ENCODE measurements at places on chromosomes 5 and 9.

GRCh38 chr5:26535215-26535614, 503.2 kb downstream of the CDH9 start:
- no peak for DNase-seq

GRCh38 chr5:116658141-116658540, 83.5 kb upstream of the SEMA6A start:
- no peak for DNase-seq

DNA sequence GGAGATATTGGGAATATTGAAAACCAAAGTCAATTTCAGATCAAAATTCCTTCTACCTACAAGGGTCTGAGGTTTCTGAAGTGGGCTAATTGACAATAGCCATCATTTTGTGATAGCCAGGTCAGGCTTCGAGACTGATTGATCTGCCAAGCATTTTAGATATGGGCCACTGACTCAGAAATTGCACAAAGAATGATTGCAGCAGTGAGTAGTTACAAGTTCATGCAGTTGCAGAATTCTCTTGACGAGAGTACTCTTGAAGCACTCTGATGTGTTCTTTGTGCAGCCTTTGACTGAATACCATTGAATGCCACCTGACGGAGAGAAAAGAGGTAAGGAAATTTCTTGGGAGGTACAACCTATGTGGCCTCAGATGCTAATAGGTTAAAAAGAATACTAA, 8.3 kb downstream of the C9orf57 start:
- no peak for DNase-seq

DNA sequence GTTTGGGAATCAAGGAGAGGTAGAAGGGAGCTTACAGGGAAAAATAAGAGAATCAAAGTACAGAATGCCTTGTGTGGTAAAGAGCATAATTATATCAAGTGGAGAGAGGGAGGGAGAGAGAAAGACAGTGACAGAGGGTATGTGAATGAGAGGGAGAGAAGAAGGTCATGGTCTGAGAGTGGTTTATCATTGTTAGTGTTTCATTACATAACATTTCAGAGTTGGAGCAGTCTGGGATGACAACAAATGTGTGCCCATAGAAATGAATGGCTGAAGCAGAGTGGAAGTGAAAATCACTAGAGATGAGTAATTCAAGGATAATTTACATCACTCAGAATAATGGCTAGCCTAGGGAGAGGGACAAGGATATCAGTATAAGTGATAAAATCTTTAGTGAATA, 799.2 kb downstream of the TLE1 start:
- no peak for DNase-seq

GRCh38 chr5:107799306-107799705, 128.6 kb upstream of the EFNA5 start:
- DNase-seq: no peak

DNA sequence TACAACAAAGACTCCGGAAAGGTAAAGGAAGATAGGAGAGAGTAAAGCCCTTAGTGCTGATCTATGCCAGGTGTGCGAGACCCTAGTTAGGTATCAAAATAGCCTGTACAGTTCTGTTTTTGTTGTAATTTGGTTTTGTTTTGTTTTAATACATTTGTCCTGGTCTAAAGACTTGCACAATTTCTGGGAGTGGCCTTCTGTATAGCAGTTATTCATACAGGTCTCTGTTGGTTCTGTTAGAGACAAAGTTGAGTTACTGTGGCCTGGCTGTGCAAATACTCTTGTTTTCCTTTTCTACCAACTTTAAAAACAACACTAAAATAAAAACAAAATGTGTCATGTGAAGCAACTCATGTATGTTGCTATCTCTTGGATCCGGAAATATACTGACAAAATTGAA, 163.6 kb downstream of the COMMD10 start:
- no peak for DNase-seq

- no peak for DNase-seq
Observed at GRCh38 chr5:75342836-75343235, 5.8 kb downstream of the HMGCR start.

GRCh38 chr9:112615584-112616266, 102.2 kb downstream of the INIP start:
- DNase-seq: no peak

- DNase-seq: no peak
Observed at GRCh38 chr5:11525020-11525419, 379.2 kb downstream of the CTNND2 start.

GRCh38 chr9:2209400-2209799, 194.3 kb downstream of the SMARCA2 start:
- peak; percentile 67 for DNase-seq

GRCh38 chr5:127705120-127705892, 2.1 kb downstream of the CCDC192 start:
- DNase-seq: peak; percentile 55

DNA sequence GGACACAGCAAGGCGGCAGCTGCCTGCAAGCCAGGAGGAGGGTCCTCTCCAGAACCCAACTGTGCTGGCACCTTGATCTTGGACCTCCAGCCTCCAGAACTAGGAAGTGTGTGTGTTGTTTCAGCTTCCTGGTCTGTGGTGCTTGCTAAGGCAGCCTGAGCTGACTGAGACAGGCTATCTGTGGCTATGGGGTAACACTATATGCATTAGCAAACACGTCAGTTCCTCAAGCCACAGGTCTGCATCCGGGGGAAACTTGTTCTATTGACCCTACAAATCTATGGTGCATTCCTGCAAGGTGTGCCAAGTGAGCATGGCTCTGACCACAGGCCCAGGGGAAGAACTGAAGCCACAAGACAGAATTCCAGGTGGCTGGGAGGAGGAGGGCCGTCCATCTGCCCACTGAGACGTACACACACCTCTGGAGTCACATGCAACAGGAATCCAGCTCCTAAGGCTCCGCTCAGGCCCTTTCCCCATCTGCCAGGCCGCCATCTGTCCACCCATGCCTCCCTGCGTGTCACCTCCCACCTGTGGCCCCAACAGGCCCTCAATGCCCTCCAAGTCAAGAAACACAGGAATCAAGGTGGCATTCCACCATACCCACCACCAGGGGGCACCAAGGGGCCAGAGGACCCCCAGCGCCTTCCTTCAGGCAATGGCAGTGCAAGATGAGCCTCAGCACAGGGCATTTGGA, 174.9 kb downstream of the ROR2 start:
- peak; percentile 48 for DNase-seq

DNA sequence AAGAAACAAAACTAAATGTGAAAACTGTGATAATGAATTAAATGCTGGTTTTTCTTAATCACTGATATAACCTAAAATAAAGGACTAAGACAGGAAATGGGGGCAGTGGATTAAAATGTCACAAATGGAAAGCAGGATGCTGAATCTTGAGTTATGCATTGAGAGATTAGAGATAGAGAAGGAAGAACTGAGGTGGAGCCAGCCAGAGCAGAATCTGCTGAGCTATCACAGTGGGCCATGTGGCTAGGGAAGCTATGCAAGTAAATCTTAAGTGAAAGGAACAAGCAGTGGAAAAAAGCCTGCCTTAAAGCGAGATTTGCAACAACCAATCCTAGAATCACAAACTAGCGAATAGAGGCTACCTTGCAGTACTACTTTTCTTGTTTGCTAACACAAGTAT, 188.5 kb upstream of the RASA1 start:
- DNase-seq: no peak

DNA sequence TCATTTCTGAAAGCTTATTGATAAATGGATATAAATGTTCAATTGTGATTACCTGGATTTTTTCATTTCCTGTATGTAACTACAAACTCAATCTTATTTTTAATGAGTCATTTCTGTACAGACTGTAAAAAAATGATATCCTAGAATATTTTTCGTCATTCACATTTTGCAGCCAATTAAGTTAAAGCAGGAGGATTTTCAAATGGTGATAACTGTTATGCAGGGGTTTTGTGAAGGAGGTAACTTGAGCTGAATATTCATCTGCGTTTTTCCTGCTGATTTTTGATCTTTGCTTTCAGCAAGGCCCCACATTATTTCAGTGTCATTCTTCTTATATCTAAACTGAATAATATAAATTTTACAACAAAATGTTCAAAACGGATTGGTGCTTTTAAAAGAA, 74.1 kb downstream of the SLF1 start:
- DNase-seq: no peak

DNA sequence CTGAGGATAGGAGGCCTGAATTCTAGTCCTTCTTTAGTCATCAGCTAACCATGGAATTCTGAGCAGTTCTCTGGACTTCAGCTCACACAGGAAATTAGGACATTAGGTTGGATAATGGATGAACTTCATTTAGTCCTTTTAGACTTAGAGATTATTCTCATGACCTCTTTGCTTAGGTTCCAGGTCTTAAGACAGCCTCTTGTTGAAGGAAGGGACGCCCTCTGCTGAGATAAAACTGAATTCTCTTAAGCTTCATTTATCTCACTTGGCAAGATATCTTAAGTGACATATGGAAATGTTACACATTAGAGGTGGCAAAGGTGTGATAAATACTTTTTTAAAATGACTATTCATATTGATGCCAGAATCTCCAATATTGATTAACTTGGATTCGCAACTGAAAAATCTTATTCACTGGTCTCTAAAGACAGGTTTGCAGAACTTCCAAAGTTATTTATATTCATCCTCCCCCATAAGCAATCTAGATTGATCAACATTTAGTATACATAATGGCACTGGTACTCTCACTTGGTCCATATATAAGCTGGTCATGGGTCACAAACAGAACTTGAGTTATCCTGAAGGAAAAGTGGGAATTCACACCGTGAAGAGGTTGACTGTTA, 16.9 kb upstream of the ZNF366 start:
- DNase-seq: peak; percentile 73

DNA sequence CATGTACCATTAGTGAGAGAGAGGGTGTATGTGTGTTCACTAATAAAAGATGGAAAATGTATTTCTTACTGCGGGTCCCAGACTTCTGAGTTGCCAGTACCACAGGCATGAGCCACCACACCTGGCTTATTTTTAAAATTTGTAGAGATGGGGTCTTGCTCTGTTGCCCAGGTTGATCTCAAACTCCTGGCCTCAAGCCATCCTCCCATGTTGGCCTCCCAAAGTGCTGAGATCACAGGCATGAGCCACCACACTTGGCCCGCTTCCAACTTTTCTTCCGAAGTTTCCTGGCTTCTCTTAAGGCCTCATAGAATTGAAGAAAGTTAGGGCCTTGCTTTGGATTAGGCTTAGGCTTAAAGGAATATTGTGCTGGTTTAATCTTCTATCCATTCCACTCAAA, 40.4 kb upstream of the F2RL2 start:
- DNase-seq: no peak

GRCh38 chr9:124453586-124454191, 3.4 kb downstream of the ADGRD2 start:
- no peak for DNase-seq

DNA sequence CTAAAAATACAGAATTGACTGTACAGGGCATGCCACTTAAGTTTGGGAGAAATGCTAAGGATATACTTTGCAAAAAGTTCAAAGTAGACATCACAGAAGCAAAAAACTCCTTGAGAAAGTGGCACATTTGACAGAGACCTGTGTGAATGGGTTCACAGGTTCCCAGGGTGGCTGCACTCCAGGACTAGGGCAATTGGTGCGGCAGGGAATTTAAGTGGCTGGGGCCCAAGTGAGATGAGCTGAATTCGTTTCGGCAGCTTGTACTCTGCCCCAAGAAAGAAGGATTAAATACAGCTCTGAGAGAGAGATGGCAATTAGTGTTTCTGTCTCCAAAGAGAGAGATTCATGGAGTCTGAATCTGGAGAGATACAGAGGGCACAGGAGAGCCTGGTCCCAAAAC, 280.1 kb downstream of the FBXL17 start:
- DNase-seq: no peak

DNA sequence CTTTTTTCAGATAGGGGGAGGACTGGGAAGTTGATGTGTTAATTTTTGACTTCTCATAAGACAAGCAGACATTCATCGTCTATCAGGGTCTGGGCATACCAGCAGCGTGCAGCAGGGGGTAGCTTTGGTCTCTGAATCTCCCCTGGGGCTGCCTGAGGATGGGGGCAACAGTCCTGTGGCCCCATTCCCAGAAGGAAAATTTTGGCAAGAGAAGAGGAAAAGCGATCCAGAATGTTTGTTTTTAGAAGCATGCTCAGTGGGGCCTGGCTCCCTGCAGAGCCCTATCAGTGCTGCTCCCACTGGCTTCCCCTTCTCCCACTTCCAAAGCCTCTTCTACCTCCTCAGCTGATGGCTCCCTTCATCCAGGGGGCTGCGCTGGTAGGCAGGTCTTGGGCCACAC, 194.8 kb upstream of the IL12B start:
- DNase-seq: no peak

DNA sequence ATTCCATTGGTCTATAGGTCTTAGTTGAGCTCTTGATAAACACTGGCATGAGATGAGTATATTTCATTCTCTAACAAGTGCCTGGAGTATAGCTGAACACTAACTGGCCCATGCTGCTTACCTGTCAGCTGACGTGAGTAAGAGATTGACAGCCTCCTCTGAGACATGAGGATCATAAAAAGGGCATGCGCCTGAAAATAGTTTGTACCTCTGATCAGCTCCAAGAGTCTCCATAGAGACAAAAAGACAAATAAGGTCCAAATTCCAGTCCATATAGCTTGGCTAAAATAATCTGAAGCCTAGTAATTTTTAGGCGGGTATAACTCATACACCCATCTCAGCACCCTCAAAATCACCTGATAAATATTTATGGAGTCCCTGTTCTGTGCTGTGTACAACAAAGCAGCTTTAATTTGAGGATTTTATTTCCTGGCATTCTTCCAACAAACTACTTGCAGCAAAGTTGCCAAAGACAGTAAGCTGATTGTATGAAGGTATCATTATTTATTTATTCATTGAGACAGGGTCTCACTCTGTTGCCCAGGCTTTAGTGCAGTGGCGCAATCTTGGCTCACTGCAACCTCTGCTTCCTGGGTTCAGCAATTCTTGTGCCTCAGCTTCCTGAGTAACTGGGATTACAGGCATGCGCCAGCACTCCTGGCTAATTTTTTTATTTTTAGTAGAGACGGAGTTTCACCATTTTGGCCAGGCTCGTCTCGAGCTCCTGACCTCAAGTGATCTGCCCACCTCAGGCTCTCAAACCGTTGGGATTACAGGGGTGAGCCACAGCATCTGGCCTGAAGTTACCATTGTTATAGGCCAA, 16.2 kb upstream of the FSD1L start:
- no peak for DNase-seq

DNA sequence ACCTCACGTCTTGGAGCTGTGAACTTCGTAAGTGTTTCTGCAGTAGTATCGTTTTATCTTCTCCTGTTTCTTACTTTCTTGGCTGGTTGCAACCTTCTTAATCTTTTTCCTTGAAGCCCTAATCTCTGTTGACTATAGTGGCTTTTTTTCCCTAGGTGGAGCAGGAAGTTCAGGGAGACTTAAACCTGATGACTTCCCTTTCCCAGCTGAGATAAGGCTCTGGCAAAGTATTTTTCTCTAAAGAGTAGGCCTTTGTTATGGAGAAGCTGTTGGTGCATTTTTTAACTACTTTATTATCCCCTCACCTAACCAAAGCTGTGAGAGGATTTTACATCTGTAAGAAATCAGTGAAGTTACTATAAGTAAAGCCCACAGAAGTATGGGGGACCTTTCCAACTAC, 723.1 kb upstream of the RIOK2 start:
- DNase-seq: no peak

GRCh38 chr5:127685662-127686061, 17.5 kb upstream of the CCDC192 start:
- no peak for DNase-seq

GRCh38 chr5:32501071-32502002, 56.8 kb upstream of the ZFR start:
- DNase-seq: no peak

- DNase-seq: no peak
Observed at GRCh38 chr9:10910779-10911178, 298.0 kb upstream of the PTPRD start.

All from inflammatory macrophage treated with lipopolysaccharide for 1 hour (primary cell).